Forelimb muscle (tissue), 1 donor: ENCODE measurements at places on chromosomes 3 and 15. TPM values are rescaled to one million over a fixed set of nuclear protein-coding genes. Genes with fewer than 3 reads are reported as not detected.

Gene CADM2
- 5.8 TPM for polyA plus RNA-seq

Gene STX19
- polyA plus RNA-seq: 0.11 TPM

Gene KNG1
- not detected for polyA plus RNA-seq

DNA sequence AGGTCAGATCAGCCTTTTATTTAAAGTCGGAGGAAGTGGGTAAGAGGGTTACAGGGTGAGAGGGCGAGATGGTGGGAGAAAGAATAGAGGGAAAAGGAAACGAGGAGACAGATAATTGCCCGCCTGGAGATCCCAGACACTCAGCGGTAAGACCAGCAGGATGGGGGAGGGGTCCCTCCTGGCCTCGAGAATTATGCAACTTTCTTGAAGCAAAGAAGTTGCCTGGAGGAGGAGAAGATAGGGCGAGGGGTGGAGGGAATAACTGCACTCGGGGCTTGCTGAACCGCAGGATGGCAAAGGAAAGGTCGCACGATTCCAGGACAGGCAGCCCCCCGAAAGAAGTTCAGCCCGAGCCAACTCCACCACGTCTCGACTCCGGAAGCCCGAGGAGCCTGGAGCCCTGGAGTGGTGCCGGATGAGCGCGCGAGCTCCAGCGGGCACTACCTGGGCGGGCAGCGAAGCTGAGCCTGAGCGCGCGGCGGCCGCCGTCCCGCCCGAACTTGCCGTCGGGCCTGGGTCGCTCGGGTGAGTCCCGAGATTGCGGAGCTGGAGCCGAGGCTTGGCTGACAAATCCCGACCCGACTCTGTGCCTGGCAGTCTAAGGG is 402 bp downstream of the WWTR1 start:
- DNase-seq: no peak

DNA sequence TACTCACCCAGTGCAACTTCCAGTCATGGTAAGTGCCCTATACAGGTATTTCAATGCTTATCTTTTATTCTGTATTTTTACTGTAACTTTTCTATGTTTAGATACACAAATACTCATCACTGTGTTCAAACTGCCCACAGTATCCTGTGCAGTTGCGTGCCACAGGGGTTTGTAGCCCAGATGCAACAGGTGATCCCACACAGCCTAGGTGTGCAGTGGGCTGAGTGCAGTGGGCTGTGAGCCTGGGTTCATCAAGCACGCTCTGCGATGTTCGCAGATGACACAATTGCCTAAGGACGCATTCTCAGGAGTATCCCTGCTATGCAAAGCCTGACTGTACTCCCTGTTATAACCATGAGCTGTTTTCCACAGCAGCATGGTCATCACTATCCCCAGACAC is 36.2 kb upstream of the VGLL4 start:
- DNase-seq: no peak

DNA sequence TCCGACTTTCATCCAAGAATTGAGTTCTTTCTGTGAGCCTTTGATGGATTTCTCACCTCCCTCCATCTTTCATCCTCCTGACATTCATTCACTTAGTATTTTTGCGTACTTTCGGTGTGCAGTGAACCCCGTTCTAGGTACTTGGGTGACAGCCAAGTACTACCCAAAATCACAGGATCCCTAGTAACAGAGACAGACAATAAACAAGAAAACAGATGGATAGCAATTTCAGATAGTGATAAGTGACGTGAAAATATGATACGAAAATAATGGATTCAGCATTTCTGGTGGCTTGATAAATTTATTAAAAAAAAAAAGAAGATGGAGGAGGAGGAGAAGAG is 264 bp upstream of the CMTM6 start:
- DNase-seq: no peak

- no peak for DNase-seq
Measured at GRCh38 chr3:61687663-61688306, 126.4 kb downstream of the PTPRG start.
